Effector CD4-positive, alpha-beta T cell (primary cell): ENCODE measurements at places on chromosomes 2 and 18.

GRCh38 chr2:5854797-5855196 is 162.6 kb downstream of the SOX11 start:
- no peak for DNase-seq

DNA sequence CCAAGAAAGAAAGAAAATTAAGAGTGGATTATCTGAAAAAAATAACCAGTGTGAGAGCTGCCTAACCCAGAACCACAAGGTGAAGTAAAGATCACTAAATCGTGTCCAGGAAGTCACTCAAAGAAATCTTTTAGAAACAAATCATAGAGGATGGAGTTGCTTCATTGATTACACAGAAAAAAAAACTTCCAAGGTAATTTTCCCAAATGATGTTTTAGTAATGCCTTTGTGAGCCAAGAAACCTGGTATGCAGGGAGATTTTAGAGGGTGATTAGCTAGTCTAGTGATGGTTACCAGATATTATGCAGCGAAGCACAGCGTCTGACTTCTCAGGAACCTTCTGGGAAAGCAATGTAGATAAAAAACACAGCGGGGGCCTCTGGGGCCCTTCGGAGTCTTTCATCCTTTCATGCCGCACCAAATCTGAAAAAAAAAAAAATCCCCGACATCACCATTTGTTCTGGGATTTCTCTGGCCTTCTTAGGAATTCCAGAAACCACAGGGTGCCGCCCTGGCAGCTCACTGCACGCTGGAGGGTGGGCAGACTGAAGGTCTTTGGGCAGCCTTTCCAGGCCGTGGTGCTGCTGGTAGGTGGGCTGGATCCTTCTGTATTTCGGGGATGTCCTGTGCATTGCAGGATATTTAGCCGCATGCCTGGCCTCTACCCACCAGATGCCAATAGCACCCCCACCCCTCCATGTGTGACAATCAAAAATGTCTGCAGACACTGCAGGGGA is 17.3 kb downstream of the ALPK2 start:
- no peak for DNase-seq

DNA sequence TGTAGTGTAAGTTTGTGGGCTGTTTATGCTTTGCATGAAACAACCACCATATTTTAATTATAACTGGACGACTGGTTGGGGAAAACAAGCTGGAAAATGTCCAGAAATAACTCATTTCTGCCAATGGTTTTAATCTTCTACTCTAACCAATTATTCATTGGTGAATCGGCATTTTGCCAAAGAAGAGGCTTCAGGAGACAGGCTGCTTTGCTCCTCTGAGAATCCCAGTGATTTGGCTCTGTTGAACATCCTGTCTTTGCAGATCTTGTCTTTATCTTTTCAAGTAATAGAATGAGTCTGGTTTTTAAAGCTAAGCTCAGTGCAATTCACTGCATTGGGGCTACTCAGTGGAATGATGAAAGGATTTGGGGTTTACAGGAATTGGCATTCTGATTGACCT is 109.6 kb downstream of the APOB start:
- DNase-seq = no peak

GRCh38 chr2:65960953-65961352 is 474.0 kb upstream of the MEIS1 start:
- DNase-seq = no peak

- no peak for DNase-seq
These were observed 5.6 kb upstream of the RUFY4 start for GRCh38 chr2:218063486-218063885.

GRCh38 chr2:19255481-19255880 is 102.9 kb downstream of the OSR1 start:
- DNase-seq = no peak

- no peak for DNase-seq
These were observed 85.4 kb downstream of the STPG4 start for GRCh38 chr2:47069628-47070154.

DNA sequence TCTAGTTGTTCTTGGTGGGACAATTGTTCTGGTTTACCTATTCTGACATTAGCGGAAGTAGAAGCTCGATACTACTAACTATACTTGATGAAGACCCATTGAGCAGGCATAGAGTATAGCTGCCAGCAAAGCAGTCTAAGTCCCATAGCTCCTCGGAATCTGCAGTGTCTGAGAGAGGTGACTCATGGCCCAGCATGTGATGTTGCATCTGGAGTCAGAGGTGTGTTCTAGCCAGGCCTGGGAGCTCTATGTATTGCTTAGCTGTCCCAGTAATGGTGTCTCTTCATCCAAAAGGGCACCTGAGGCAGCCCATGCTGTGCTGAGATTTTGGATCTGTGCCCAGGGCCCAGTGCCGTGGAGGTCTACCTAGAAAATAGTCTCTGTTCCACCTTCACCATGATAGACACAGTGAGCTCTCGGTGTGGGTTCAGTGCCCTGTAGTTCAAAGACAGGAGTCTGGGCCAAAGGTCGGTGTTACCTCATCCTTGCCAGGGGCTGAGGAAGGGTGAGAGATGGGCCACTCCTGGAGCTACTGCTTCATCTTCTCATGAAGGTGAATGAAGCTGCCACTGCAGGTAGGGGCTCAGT is 47.3 kb downstream of the MEX3C start:
- DNase-seq = no peak

GRCh38 chr2:55616551-55617174 is 759 bp downstream of the PPP4R3B start:
- peak; percentile 38 for DNase-seq

- no peak for DNase-seq
These were observed 217.1 kb downstream of the KLHL29 start for GRCh38 chr2:23602116-23602515.
